ENCODE measurements at places on chromosomes 4 and X. TPM values are rescaled to one million over a fixed set of nuclear protein-coding genes. Genes with fewer than 3 reads are reported as not detected.

- DNase-seq, result no peak
Observed at GRCh38 chrX:142184756-142185602, 20.1 kb downstream of the MAGEC2 start.

Gene TENT5D
- polyA plus RNA-seq, result not detected

- DNase-seq, result no peak
Observed at GRCh38 chrX:40262157-40263013, 164.6 kb upstream of the BCOR start.

- DNase-seq, result no peak
Observed at GRCh38 chr4:16136311-16136710, 52.5 kb upstream of the PROM1 start.

Gene CXCL8
- not detected for polyA plus RNA-seq

DNA sequence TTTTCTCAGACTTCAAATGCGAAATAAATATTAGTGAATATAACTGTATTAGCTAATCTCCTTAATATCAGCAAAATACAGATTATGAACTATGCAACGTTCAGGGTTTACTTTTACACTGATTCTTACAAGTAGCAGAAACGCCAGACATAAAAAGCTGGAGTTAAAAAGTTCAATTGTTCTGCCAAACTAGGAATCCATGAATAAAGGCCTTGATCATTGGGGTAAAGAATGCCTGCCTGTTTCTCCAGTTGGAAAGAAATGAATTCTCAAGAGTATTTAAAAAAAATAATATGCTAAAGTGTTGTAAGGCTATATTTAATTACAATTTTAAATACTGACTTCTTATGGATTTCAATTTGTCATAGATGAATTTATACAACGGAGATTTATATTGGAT is 612.2 kb downstream of the DMD start:
- no peak for DNase-seq

- peak; percentile 19 for DNase-seq
Observed at GRCh38 chr4:40924096-40924792, 174.5 kb downstream of the NSUN7 start.

- DNase-seq, result no peak
Observed at GRCh38 chr4:97139791-97140190, 1003.5 kb downstream of the STPG2 start.

GRCh38 chr4:19375136-19375804 is 876.4 kb upstream of the SLIT2 start:
- no peak for DNase-seq

Data from CD4-positive, CD25-positive, alpha-beta regulatory T cell (primary cell).